Tibial nerve (tissue), 4 donors: ENCODE measurements at places on chromosomes 5 and 9.

- peak overlapping the region; percentile 89 for H3K27ac ChIP-seq
- DNase-seq, result no peak
- H3K4me1 ChIP-seq, result no peaks in the 10 kb centered on the region
- no peaks in the 10 kb centered on the region for H3K36me3 ChIP-seq
- peak overlapping the region; percentile 65 for H3K4me3 ChIP-seq
These were observed 8.4 kb upstream of the PSD2 start for GRCh38 chr5:139787257-139787567.

DNA sequence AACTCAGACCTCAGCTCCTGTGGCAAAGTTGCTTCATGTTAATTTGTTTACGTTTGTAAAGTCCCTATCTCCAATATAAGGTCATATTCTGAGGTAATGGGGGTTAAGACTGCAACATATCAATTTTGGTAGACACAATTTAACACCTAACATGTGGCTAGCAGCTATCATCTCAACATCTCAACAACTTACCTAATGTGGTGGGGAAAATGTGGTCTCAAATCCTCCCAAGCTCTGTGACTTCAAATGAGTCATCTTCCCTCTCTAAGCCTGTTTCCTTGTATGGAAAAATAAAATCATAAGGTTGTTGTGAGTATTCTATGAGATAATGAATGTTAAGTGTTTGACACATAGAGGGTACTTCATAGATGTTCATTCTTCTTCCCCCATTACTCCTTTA lies 443.3 kb downstream of the CDK5RAP2 start:
- no peaks in the 10 kb centered on the region for H3K4me1 ChIP-seq
- DNase-seq, result no peak
- H3K27ac ChIP-seq, result no peak overlapping the region
- no peak overlapping the region for H3K4me3 ChIP-seq
- no peaks in the 10 kb centered on the region for H3K36me3 ChIP-seq

GRCh38 chr5:75235711-75236110 lies 967 bp downstream of the ANKRD31 start:
- no peaks in the 10 kb centered on the region for H3K36me3 ChIP-seq
- peak overlapping the region; percentile 86 for H3K27ac ChIP-seq
- peaks cover 5% of the 10 kb centered on the region for H3K4me1 ChIP-seq
- no peak overlapping the region for H3K4me3 ChIP-seq
- DNase-seq, result no peak
- no peaks in the 10 kb centered on the region for H3K27me3 ChIP-seq

GRCh38 chr9:22206833-22207232 lies 197.7 kb upstream of the CDKN2B start:
- H3K36me3 ChIP-seq, result no peaks in the 10 kb centered on the region
- no peak overlapping the region for H3K4me3 ChIP-seq
- no peaks in the 10 kb centered on the region for H3K27me3 ChIP-seq
- DNase-seq, result no peak

GRCh38 chr9:128094166-128094949 lies 26.3 kb downstream of the SLC25A25 start:
- H3K27me3 ChIP-seq, result no peaks in the 10 kb centered on the region
- H3K4me1 ChIP-seq, result peaks cover 79% of the 10 kb centered on the region

DNA sequence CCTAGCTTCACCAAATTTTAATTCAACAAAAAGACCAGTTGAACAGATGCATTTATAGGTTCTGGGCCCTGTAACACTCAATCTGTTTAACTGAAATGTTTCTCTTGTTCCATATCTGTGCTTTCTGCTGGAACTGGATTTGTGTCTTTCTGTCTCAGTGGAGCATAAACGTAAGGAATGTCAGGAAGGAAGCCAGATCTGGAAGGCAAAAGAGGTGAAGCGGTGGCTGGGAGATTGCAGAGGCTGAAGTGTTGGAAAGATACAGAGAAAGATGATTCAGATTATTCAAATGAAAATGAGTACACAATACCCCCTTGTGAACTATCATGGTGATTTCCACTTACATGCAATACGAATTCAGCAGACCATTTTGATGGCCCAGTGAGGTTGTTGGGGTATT lies 406.8 kb downstream of the BRINP1 start:
- H3K4me3 ChIP-seq, result no peak overlapping the region
- no peak for DNase-seq
- H3K36me3 ChIP-seq, result no peaks in the 10 kb centered on the region
- H3K27ac ChIP-seq, result no peak overlapping the region
- no peaks in the 10 kb centered on the region for H3K4me1 ChIP-seq

DNA sequence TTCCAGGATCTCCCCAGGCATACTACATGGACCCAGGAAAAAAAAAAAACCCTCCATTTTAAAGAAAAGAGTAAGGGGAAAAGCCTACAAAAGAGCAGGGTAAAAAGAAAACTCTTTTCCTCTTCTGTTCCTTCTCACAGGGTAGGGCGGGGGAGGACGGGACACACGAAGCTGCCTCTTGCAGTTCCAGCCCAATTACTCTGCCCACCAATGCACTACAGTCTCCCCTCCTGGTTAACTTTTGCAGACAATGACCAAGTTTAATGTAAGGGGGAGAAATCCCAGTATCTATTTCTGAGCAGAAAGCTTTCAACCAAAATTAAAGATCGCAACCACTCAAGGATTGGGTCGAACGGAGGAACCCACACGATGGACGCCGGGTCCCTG lies 1.3 kb downstream of the BRD3 start:
- DNase-seq, result no peak
- peak overlapping the region; percentile 76 for H3K4me3 ChIP-seq
- H3K4me1 ChIP-seq, result peaks cover 48% of the 10 kb centered on the region
- no peaks in the 10 kb centered on the region for H3K27me3 ChIP-seq

GRCh38 chr5:158351485-158352125 lies 492.7 kb upstream of the CLINT1 start:
- no peak overlapping the region for H3K4me3 ChIP-seq
- H3K4me1 ChIP-seq, result no peaks in the 10 kb centered on the region
- H3K36me3 ChIP-seq, result no peaks in the 10 kb centered on the region
- no peaks in the 10 kb centered on the region for H3K27me3 ChIP-seq

GRCh38 chr9:122822938-122823337 lies 5.5 kb downstream of the PDCL start:
- no peak for DNase-seq
- H3K36me3 ChIP-seq, result no peaks in the 10 kb centered on the region
- H3K4me3 ChIP-seq, result no peak overlapping the region
- H3K27ac ChIP-seq, result no peak overlapping the region

GRCh38 chr9:34701023-34701768 lies 8.7 kb downstream of the CCL21 start:
- H3K4me1 ChIP-seq, result no peaks in the 10 kb centered on the region
- H3K27me3 ChIP-seq, result no peaks in the 10 kb centered on the region
- H3K36me3 ChIP-seq, result no peaks in the 10 kb centered on the region

GRCh38 chr9:112546149-112547012 lies 59.8 kb downstream of the KIAA1958 start:
- no peak for DNase-seq
- no peak overlapping the region for H3K27ac ChIP-seq
- H3K36me3 ChIP-seq, result no peaks in the 10 kb centered on the region
- no peak overlapping the region for H3K4me3 ChIP-seq
- no peaks in the 10 kb centered on the region for H3K27me3 ChIP-seq
- no peaks in the 10 kb centered on the region for H3K4me1 ChIP-seq

GRCh38 chr9:18017136-18017535 lies 438.3 kb downstream of the SH3GL2 start:
- DNase-seq, result no peak
- H3K36me3 ChIP-seq, result no peaks in the 10 kb centered on the region
- no peaks in the 10 kb centered on the region for H3K27me3 ChIP-seq
- H3K4me3 ChIP-seq, result no peak overlapping the region
- H3K4me1 ChIP-seq, result no peaks in the 10 kb centered on the region

DNA sequence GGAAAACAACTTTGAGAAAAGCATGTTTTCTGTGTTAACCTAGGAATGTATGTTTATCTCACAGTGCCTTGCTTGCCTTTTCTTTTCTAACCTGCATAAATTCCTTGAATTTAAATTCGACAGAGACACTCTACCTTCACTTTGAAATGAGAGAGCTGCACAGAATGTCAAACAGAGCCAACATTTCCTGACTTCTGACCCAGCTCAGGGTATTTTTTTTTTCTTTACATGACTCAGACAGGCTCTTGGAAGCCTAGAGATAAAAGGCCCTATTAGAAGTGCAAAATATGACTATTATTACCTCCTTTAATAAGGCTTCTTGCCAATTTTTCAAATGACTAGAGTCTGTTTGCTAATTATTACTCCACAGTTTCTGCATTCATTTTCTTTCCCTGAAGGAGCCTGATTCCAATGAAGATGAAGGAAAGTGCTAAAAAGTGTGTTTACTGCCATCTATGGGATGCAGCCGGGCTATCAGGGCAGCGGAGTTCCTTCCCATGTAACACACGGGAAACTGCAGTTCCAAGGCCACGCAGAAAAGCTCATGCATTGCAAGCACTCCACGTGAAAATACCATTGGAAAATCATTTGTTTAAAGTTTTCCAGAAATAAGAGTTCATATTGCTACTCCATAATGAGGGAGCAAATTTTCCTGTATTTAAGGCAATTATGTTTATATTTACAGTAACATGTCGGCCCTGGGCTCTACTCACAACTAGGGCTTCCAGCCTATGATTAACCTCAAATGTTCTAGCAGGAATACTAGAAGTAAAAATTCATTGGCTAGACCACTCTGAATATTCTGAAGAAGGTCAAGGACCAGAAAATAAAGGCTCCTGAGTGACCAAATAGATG lies 485.6 kb downstream of the ZSWIM6 start:
- H3K27me3 ChIP-seq, result no peaks in the 10 kb centered on the region
- H3K36me3 ChIP-seq, result no peaks in the 10 kb centered on the region
- no peak overlapping the region for H3K27ac ChIP-seq
- DNase-seq, result peak; percentile 15
- H3K4me3 ChIP-seq, result no peak overlapping the region

GRCh38 chr5:160047423-160047822 lies 38.5 kb downstream of the TTC1 start:
- DNase-seq, result no peak
- no peaks in the 10 kb centered on the region for H3K27me3 ChIP-seq
- H3K4me1 ChIP-seq, result no peaks in the 10 kb centered on the region
- H3K4me3 ChIP-seq, result no peak overlapping the region
- peaks cover 4% of the 10 kb centered on the region for H3K36me3 ChIP-seq

DNA sequence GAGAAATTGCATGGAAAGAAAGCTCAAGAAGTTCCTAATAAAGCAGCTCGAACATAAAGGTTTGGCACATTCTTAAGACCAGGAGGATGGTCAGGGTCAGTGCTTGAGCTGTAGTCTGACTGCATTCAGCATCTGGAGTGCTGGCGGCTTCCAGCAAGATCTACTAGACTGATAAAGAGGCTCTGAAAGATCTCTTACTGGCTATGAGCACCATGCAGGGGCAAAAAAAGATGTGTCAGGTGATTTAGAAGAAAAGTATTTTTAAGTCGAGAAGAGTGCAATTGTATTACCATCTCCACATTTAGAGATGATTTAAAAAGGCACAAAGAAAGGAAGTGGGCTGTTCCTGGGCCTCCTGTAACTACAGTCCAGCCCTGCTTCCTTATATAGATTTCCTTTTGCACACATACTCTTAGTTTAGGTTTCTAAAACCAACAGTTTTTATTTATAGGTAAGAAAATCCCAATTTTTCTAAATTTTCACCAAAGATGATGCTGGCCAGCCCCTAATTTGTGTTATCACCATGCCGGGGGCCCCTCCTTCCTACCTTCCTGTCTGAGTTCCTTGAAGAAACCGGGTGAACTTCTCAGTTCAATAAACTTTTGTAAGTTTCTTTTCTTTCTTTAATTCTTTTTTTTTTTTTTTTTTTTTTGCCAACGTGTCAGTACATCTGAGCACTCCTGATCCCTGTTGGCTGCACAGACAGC lies 65.9 kb upstream of the PLPP1 start:
- no peaks in the 10 kb centered on the region for H3K36me3 ChIP-seq
- peaks cover 35% of the 10 kb centered on the region for H3K4me1 ChIP-seq
- H3K27me3 ChIP-seq, result no peaks in the 10 kb centered on the region
- no peak for DNase-seq
- H3K27ac ChIP-seq, result peak overlapping the region; percentile 86
- no peak overlapping the region for H3K4me3 ChIP-seq
